ENCODE measurements at places on chromosomes 16 and 17. TPM values are rescaled to one million over a fixed set of nuclear protein-coding genes. Genes with fewer than 3 reads are reported as not detected.

UTS2R gene
- 10.8 TPM for total RNA-seq

DNA sequence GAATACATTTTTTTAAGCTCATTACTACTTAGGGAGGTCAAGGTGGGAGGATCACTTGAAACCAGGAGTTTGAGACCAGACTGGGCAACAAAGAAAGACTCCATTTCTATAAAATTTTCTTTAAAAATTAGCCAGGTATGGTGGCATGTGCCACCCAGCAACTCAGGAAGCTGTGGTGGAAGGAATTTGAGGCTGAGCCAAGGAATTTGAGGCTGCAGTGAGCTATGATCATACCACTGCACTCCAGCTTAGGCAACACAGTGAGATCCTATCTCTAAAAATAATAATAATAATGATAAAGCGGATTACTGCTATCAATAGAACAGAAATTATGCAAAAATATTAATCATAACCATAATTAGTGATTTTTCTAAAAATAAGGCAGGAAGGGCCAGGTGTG lies 170.3 kb downstream of the COPRS start:
- H3K27ac ChIP-seq = no peak overlapping the region
- no peak for DNase-seq

- H3K27me3 ChIP-seq = no peaks in the 10 kb centered on the region
- peaks cover 3% of the 10 kb centered on the region for H3K36me3 ChIP-seq
- no peaks in the 10 kb centered on the region for H3K4me1 ChIP-seq
Observed at GRCh38 chr16:28981517-28981916, 3.3 kb upstream of the LAT start.

DNA sequence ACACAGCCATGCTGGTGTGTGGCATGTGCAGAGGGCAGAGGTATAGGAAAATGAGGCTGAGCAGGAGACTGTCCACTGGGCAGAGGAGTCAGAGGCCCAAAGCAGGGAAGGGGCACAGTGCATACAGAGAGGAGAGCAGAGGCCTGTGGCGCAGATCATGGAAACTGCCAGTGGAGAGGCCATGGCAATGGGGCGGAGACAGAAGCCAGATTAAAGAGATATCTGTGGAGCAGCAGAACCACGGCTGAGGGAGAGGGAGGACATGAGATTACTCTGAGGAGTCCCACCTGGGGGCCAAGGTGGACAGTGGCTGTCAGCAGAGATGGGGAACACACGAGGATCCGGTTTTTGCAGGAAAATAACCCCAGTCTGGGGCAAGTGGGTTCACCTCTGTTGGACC lies 43.3 kb downstream of the RANBP10 start:
- no peak overlapping the region for H3K27ac ChIP-seq
- H3K4me1 ChIP-seq = no peaks in the 10 kb centered on the region
- H3K27me3 ChIP-seq = peaks cover 100% of the 10 kb centered on the region
- H3K36me3 ChIP-seq = no peaks in the 10 kb centered on the region

RPA1 gene
- total RNA-seq = 42.5 TPM

GRCh38 chr16:22727285-22728166 lies 86.4 kb upstream of the HS3ST2 start:
- DNase-seq = no peak
- no peaks in the 10 kb centered on the region for H3K4me1 ChIP-seq
- no peaks in the 10 kb centered on the region for H3K27me3 ChIP-seq

GRCh38 chr16:79777679-79778078 lies 177.1 kb upstream of the MAF start:
- H3K27me3 ChIP-seq = peaks cover 4% of the 10 kb centered on the region
- no peaks in the 10 kb centered on the region for H3K36me3 ChIP-seq
- H3K27ac ChIP-seq = no peak overlapping the region
- H3K4me1 ChIP-seq = no peaks in the 10 kb centered on the region

GRCh38 chr16:82033006-82033405 lies 2.0 kb upstream of the HSD17B2 start:
- peaks cover 20% of the 10 kb centered on the region for H3K27me3 ChIP-seq
- H3K36me3 ChIP-seq = no peaks in the 10 kb centered on the region
- H3K27ac ChIP-seq = no peak overlapping the region
- H3K4me3 ChIP-seq = no peak overlapping the region

Data from cardiac muscle cell (in vitro differentiated cells and primary cell).